Mesendoderm (in vitro differentiated cells): ENCODE measurements at places on chromosomes 4 and X.

- no peaks in the 10 kb centered on the region for H3K36me3 ChIP-seq
- H3K4me1 ChIP-seq = no peaks in the 10 kb centered on the region
- H3K27ac ChIP-seq = no peak overlapping the region
- H3K27me3 ChIP-seq = no peaks in the 10 kb centered on the region
- H3K4me3 ChIP-seq = no peak overlapping the region
- DNase-seq = peak; percentile 58
Measured at GRCh38 chr4:6360385-6360784, 90.7 kb downstream of the WFS1 start.

- no peaks in the 10 kb centered on the region for H3K27me3 ChIP-seq
- H3K4me3 ChIP-seq = no peak overlapping the region
- H3K4me1 ChIP-seq = no peaks in the 10 kb centered on the region
- peaks cover 6% of the 10 kb centered on the region for H3K36me3 ChIP-seq
- DNase-seq = peak; percentile 72
Measured at GRCh38 chr4:183256756-183257385, 63.2 kb downstream of the CLDN22 start.

- no peaks in the 10 kb centered on the region for H3K27me3 ChIP-seq
- H3K27ac ChIP-seq = no peak overlapping the region
- DNase-seq = no peak
- no peak overlapping the region for H3K4me3 ChIP-seq
- H3K36me3 ChIP-seq = no peaks in the 10 kb centered on the region
Measured at GRCh38 chr4:86280246-86280645, 79.6 kb downstream of the MAPK10 start.

GRCh38 chr4:176198316-176198903, 3.0 kb upstream of the SPATA4 start:
- H3K36me3 ChIP-seq = no peaks in the 10 kb centered on the region
- H3K27me3 ChIP-seq = no peaks in the 10 kb centered on the region
- H3K4me1 ChIP-seq = no peaks in the 10 kb centered on the region
- peak; percentile 35 for DNase-seq
- no peak overlapping the region for H3K27ac ChIP-seq

DNA sequence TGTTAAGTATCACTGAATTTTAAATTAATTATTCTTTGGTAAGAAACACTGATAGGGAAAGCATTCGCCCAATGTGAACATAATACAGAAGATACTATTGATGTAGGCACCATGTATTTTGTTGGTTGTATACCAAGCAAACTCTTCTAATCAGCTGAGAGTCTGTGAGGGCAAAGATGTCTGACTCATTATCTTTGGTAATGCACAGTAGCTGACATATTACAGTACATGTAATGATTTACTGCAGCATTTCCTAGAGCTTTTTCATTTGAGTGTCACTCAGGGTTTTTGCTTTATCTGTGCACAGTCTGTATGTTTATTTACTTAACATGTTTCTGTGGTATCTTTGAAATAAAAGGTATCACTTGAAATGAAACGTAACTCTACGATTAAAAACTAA, 49.2 kb downstream of the CENPVL3 start:
- H3K4me3 ChIP-seq = no peak overlapping the region
- no peak overlapping the region for H3K27ac ChIP-seq
- DNase-seq = no peak
- H3K4me1 ChIP-seq = no peaks in the 10 kb centered on the region

GRCh38 chr4:48030470-48030869, 13.9 kb downstream of the NIPAL1 start:
- no peaks in the 10 kb centered on the region for H3K4me1 ChIP-seq
- H3K4me3 ChIP-seq = no peak overlapping the region
- H3K36me3 ChIP-seq = no peaks in the 10 kb centered on the region

DNA sequence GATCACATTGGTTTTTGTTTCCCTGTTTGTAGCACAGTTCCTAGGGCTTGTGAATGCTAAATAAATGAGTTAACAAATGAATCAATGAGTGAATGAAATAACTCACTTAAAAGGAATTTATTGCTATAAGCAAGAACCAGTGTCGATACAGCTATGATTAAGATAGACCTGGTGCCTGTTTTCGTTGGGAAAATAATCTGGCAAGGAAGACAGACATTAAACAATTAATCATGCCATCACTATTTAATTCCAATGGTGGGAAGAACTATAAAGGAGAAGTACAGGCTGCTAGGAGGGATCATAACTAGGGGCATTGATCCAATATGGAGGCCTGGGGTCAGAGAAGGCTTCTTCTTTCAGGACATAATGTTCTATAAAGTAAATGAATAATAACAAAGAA, 4.5 kb upstream of the CBR4 start:
- no peaks in the 10 kb centered on the region for H3K36me3 ChIP-seq
- no peaks in the 10 kb centered on the region for H3K27me3 ChIP-seq
- no peak overlapping the region for H3K27ac ChIP-seq
- H3K4me1 ChIP-seq = peaks cover 2% of the 10 kb centered on the region
- no peak for DNase-seq

- H3K4me1 ChIP-seq = no peaks in the 10 kb centered on the region
- DNase-seq = no peak
- H3K36me3 ChIP-seq = no peaks in the 10 kb centered on the region
- no peak overlapping the region for H3K4me3 ChIP-seq
- no peaks in the 10 kb centered on the region for H3K27me3 ChIP-seq
- no peak overlapping the region for H3K27ac ChIP-seq
Measured at GRCh38 chr4:72496119-72496518, 72.9 kb downstream of the ADAMTS3 start.

GRCh38 chrX:147170993-147171392, 356.4 kb upstream of the CXorf51A start:
- DNase-seq = peak; percentile 0
- no peaks in the 10 kb centered on the region for H3K36me3 ChIP-seq
- no peak overlapping the region for H3K27ac ChIP-seq
- no peak overlapping the region for H3K4me3 ChIP-seq
- no peaks in the 10 kb centered on the region for H3K27me3 ChIP-seq

DNA sequence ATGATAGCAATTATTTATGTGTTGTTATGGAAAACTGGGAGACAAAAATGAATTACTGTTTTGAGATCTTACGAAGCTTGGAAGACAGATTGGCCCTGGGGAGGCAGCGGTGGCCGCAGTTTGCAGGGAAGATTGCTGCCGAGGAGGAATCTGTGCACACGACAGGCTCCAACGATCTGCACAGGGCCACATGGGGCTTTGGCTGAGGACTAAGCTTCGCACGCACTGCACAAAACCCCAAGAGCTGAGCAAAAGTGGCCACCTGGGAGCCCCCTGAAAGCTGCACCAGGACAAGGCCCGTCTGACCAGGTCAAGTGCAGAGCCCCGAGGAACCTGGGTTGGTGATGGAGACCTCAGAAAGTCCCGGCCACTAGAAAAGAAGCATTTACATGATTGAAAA, 5.2 kb upstream of the PDE6B start:
- H3K36me3 ChIP-seq = no peaks in the 10 kb centered on the region
- H3K27me3 ChIP-seq = no peaks in the 10 kb centered on the region
- no peaks in the 10 kb centered on the region for H3K4me1 ChIP-seq
- DNase-seq = no peak

- H3K36me3 ChIP-seq = no peaks in the 10 kb centered on the region
- H3K27me3 ChIP-seq = no peaks in the 10 kb centered on the region
- no peak overlapping the region for H3K4me3 ChIP-seq
Measured at GRCh38 chrX:146994163-146994562, 179.6 kb upstream of the CXorf51A start.

GRCh38 chrX:129665916-129666644, 11.3 kb upstream of the APLN start:
- H3K4me1 ChIP-seq = no peaks in the 10 kb centered on the region
- no peak overlapping the region for H3K4me3 ChIP-seq
- no peaks in the 10 kb centered on the region for H3K27me3 ChIP-seq
- peak; percentile 93 for DNase-seq
- peak overlapping the region; percentile 70 for H3K27ac ChIP-seq
- H3K36me3 ChIP-seq = no peaks in the 10 kb centered on the region

DNA sequence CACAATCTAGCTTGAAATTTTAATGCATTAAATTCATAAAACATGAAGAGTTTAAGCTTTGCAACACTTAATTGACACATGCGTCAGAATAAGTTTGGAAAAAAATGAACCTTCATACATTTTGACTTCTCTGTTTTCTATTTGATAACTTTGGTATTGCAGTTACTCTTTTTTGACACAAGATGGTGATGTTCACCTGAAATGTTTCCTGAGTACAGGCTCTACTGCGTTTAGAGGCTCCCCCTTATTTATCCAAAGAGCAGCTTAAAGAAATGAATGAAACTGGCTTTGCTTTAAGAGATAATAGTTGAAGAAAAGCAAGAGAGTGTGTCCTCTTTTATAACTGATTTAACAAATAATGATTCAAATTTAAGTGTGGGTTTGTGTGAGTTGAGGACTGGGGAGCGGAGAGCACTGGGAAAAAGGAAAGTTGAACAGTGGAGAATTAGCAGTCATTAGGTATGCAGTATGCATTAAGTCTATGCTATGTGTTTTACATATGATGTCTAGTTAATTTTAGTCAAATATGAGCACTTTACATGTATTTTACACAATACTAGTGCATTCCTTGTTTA, 180.6 kb upstream of the NUDT6 start:
- peak; percentile 60 for DNase-seq
- H3K27ac ChIP-seq = no peak overlapping the region
- no peaks in the 10 kb centered on the region for H3K27me3 ChIP-seq
- H3K4me3 ChIP-seq = no peak overlapping the region
- no peaks in the 10 kb centered on the region for H3K36me3 ChIP-seq

DNA sequence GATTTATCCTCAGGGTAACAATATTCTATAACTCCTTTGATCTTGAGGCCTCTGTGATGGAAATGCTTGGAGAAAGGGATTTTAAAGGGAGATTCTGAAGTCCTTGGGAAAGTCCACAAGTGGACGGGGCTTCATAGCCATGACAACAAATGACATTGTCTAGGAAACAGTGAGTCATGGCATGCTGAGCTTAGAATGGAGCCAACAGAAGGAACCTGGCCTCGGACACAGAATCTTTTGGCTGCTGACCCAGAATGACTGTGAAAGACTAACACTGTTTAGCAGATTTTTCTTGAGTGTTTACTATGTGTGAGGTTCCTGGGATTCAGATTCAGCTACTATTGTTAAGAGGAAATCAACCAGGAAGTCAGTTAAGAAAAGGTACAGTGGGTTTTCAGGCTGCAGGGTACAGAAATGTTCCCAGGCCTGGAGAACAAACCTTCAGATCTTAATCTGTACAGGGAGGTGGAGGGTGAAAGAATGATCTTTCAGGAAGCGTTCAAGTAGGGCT, 18.1 kb upstream of the CXCL2 start:
- DNase-seq = peak; percentile 78
- H3K27me3 ChIP-seq = no peaks in the 10 kb centered on the region
- no peak overlapping the region for H3K27ac ChIP-seq
- H3K36me3 ChIP-seq = no peaks in the 10 kb centered on the region

DNA sequence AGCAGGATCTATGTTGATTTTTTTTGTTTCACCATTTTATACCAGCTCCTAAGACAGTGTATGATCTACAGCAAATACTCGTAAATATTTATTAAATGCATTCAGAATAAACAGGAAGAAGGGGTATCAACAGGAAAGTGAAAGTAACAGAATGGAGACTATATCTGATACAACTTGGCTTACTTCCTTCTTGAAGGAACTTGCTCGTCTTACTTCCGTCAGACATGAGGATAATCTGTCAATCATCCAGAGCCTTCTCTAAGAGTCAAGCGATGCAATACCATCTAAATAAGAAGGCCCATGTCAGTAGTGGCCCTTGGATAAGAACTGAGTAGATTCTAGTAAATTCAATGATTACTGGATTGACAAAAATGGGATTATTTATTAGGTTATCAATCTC, 84.2 kb downstream of the CAMK2D start:
- H3K36me3 ChIP-seq = no peaks in the 10 kb centered on the region
- H3K4me1 ChIP-seq = peaks cover 2% of the 10 kb centered on the region
- no peak for DNase-seq

- H3K27me3 ChIP-seq = no peaks in the 10 kb centered on the region
- H3K36me3 ChIP-seq = no peaks in the 10 kb centered on the region
- no peak for DNase-seq
- no peak overlapping the region for H3K4me3 ChIP-seq
Measured at GRCh38 chr4:87633243-87633642, 16.8 kb upstream of the DMP1 start.

GRCh38 chr4:89939546-89939945, 44.9 kb downstream of the MMRN1 start:
- no peak overlapping the region for H3K27ac ChIP-seq
- H3K36me3 ChIP-seq = no peaks in the 10 kb centered on the region
- no peaks in the 10 kb centered on the region for H3K4me1 ChIP-seq
- DNase-seq = no peak
- no peak overlapping the region for H3K4me3 ChIP-seq

GRCh38 chr4:166301266-166301665, 428.2 kb downstream of the TLL1 start:
- H3K36me3 ChIP-seq = no peaks in the 10 kb centered on the region
- no peak overlapping the region for H3K4me3 ChIP-seq
- H3K4me1 ChIP-seq = no peaks in the 10 kb centered on the region

DNA sequence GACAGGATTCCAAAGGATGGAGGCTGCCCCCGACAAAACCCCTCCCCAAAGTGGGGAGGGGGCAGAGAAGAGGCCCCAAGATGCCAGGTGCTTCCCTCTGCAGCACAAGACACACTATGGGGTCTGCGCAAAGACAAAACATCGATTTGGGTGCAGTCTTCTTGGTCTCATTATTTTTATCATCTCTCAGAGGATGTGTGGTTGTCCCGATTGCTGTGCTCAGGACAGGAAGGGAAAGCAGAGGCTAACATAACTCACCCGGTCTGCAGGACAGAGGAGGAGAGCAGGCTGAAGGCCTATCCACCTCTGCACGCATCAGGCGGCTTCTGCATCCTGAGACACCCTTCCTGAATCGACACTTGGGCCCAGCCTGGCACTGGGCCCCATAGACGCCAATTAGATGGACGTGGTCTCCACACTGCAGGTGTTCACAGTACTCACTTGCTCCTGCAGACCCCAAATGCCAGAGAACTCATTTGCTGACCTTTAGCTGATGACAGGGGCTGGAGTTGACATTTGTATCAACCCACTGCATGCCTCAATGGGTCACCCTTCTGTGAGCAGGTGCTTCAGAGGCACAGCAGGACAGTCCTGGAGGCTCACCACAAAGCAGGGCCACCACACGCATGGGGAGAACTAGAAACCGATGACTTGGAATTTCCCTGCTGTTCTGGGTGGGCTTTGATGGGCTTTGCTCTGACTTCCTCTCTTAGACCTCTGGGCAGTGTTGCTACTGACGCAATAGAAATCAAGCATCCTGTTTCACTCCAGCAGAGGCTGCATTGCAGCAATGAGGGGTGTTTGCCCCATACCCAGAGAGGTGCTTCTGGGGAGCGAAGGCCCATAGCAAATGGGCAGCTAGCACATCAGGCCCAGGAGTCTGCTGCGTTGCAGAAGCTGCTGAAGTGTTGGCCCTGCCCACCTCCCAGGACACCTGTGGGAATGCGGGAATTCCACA, 96.3 kb upstream of the ENPP6 start:
- no peak overlapping the region for H3K4me3 ChIP-seq
- H3K4me1 ChIP-seq = no peaks in the 10 kb centered on the region
- no peak for DNase-seq
- H3K27me3 ChIP-seq = no peaks in the 10 kb centered on the region
- H3K36me3 ChIP-seq = no peaks in the 10 kb centered on the region
- H3K27ac ChIP-seq = no peak overlapping the region
